Transverse colon (tissue), 4 donors: ENCODE measurements at places on chromosomes 13 and 19.

DNA sequence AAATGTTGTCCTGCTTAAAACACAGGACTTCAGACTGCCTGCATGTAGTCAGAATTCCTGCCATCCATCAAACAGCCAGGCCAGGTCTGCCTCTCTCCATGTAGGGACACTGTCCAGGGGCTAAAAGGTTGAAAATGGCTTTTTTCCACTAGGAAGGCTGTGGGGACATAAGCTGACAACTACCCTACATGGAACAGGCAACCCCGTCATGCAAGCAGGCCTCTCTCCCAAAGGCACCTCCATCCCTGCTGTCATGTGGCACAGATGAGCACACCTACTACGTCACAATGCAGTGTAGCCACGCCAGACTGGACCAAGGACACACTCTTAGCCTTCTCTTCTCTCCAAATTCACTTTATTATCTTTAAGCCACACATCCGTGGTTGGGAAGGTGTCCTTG, 40.8 kb downstream of the LATS2 start:
- no peaks in the 10 kb centered on the region for H3K27me3 ChIP-seq
- H3K4me1 ChIP-seq = peaks cover 44% of the 10 kb centered on the region
- H3K36me3 ChIP-seq = no peaks in the 10 kb centered on the region
- peak overlapping the region; percentile 61 for H3K27ac ChIP-seq
- no peak for DNase-seq
- H3K4me3 ChIP-seq = no peak overlapping the region

DNA sequence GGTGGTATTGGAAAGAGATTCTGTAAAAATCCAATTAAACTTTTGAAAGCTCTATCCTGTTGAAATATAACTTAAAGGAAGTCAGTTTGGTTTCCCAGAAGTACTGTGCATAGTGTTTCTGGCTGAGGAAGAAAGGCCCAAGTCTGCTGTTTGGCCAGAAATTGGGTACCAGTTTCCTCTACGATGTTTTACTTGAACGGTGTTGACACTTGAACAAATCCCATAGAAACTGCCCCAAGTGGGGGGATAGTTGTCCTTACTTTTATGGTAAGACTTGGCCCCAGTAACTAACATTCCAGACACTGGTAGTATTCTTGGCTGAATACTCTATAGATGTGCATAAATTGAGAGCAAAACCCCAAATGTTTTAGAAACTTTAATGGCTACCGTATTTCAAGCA, 14.2 kb downstream of the KLF5 start:
- peaks cover 31% of the 10 kb centered on the region for H3K4me1 ChIP-seq
- H3K36me3 ChIP-seq = peaks cover 11% of the 10 kb centered on the region
- no peak for DNase-seq
- peak overlapping the region; percentile 50 for H3K27ac ChIP-seq

- no peak for DNase-seq
- H3K36me3 ChIP-seq = no peaks in the 10 kb centered on the region
- no peaks in the 10 kb centered on the region for H3K27me3 ChIP-seq
- peak overlapping the region; percentile 85 for H3K27ac ChIP-seq
Observed at GRCh38 chr13:114131583-114132418, 622 bp downstream of the RASA3 start.

- no peak overlapping the region for H3K4me3 ChIP-seq
- no peaks in the 10 kb centered on the region for H3K36me3 ChIP-seq
- H3K27me3 ChIP-seq = no peaks in the 10 kb centered on the region
- no peak for DNase-seq
- no peak overlapping the region for H3K27ac ChIP-seq
Observed at GRCh38 chr13:64697226-64697625, 2532.9 kb downstream of the PCDH9 start.

DNA sequence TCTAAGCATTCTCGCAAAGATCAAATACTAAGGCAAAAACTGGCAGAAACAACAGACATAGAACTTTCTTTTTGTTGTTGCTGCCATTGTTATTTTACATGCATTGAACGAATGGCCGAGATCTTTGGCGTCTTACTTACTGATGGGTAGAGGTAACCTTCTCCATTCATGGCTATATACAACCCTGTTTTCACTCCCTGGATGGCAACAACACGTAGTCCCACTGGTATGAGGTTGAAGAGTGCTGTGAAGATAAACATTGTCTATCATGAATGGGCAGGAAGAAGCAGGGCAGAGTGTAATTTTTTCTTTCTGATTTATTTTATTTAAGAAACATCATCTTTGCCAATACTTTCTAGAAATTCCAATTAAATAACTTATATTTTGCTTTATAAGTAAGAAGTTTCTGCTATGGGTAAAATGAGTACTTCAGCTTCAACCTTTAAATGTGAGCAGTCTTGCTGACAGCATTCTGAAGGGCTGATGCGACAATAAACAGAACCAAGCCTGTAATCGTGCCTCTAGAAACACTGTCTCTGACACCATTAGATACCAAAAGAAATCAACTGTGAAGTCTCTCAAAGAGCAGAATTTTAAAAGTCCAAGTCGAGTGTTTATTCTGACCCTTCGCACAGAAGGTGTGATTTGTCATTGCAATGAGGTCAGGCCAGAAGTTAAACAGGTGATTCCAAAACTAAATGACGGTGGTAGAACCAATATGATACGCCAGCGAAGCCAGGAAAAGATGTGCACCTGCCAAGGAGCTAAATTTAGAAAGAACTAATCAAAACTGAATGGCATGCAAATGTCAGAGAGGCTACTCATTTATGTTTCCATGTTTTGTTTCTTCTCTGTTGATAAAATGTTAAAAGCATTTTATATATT, 416.4 kb downstream of the ITGBL1 start:
- H3K4me1 ChIP-seq = no peaks in the 10 kb centered on the region
- H3K27ac ChIP-seq = no peak overlapping the region
- DNase-seq = no peak
- H3K4me3 ChIP-seq = no peak overlapping the region
- no peaks in the 10 kb centered on the region for H3K36me3 ChIP-seq
- no peaks in the 10 kb centered on the region for H3K27me3 ChIP-seq

- H3K27me3 ChIP-seq = peaks cover 3% of the 10 kb centered on the region
- no peak overlapping the region for H3K4me3 ChIP-seq
- H3K36me3 ChIP-seq = no peaks in the 10 kb centered on the region
- no peak overlapping the region for H3K27ac ChIP-seq
- no peak for DNase-seq
Observed at GRCh38 chr13:43991773-43992201, 112.1 kb downstream of the LACC1 start.

DNA sequence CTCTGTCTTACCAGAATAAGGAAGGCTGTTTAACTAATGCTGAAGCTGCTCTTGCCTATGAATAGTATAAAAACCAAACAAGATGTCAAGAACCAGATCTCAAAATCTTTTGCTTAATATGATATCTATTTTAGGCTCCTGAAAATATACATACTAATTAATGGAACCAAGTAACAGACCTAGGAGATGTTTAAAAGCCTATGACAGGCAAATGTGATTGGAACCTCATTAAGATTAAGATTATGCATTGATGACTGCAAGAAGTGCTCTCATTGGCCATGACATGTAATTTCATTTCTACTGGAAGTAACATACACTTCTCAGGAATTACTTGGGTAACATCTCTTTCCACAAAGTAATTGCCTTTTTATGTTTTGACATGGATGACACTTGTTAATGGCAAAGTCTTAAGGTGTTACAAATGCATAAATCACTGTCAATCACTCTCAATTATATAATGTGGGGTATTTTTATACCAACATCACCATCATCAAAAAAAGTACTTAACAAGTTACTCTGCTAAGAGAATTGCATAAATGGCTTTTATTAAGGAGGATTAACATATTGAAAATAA, 326.9 kb upstream of the MIR17HG start:
- no peaks in the 10 kb centered on the region for H3K27me3 ChIP-seq
- no peak overlapping the region for H3K4me3 ChIP-seq
- no peaks in the 10 kb centered on the region for H3K4me1 ChIP-seq
- no peaks in the 10 kb centered on the region for H3K36me3 ChIP-seq

GRCh38 chr19:10284960-10285278, 1.8 kb upstream of the ICAM4 start:
- DNase-seq = no peak
- H3K36me3 ChIP-seq = no peaks in the 10 kb centered on the region
- peaks cover 34% of the 10 kb centered on the region for H3K27me3 ChIP-seq

GRCh38 chr19:15287496-15287895, 44.8 kb downstream of the BRD4 start:
- no peak overlapping the region for H3K4me3 ChIP-seq
- H3K36me3 ChIP-seq = no peaks in the 10 kb centered on the region
- peaks cover 66% of the 10 kb centered on the region for H3K4me1 ChIP-seq
- H3K27me3 ChIP-seq = no peaks in the 10 kb centered on the region
- no peak for DNase-seq
- peak overlapping the region; percentile 28 for H3K27ac ChIP-seq

DNA sequence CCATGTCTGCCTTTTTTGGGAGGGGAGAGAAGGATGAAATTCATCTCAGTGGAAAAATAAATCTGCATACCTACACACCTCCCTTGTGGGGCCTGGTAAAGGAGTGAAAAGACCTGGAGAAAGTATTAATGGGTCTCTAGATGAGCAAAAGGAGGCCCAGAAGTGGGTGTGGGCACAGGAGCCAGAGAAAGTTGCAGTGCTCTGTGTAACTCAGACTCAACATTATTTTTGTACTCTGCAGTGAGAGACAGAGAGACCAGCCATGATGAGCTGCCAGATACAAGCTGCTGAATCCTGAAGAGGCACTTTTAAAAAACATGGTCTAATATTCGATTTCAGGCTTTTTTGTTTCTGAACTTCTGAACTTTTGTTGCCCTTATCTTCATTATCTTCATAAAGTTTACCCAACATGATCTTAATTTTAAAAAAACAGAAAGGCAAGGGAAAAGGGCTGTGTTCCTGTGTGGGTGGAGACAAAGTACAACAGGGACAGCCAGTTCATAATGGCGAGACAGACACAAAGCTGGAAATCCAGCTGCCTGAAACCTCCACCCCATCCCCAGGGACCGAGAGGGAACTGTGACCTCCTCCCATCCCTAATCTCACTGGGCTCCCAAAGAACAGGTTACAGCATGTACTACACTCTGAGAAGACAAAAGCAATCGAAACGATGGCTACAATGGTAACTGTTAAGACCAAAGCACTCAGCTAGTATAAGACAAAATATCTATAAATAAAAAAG, 77.2 kb downstream of the KLF12 start:
- H3K27me3 ChIP-seq = no peaks in the 10 kb centered on the region
- DNase-seq = no peak
- no peak overlapping the region for H3K27ac ChIP-seq
- H3K4me1 ChIP-seq = peaks cover 3% of the 10 kb centered on the region
- H3K36me3 ChIP-seq = no peaks in the 10 kb centered on the region
- H3K4me3 ChIP-seq = no peak overlapping the region

DNA sequence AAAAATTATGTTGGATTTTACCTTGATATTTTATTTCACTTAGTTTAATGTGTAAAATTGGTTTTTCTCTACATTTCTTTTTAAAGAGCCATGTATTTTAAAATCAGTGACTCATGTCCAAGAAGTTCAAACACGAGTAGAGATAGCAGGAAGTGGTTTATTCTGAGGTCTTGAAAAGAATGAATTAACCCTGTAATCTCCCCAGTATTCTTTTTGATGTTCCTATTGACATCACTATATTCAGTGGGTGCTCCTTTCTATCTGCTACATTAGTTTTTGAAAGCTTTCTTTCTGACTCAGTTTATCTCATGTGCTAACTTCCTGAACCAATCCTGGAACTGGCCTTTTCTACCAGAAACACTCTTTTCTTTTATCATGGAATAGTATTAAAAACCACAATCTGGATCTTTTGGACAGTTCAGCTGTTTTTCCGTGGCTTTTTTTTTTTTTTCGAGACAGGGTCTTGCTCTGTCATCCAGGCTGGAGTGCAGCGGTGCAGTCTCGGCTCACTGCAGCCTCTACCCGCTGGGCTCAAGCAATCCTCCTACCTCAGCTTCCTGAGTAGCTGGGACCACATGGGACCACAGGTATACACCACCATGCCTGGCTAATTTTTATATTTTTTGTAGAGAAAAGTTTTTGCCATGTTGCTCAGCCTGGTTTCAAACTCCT, 114.9 kb downstream of the PCCA start:
- H3K4me1 ChIP-seq = no peaks in the 10 kb centered on the region
- DNase-seq = no peak
- H3K27ac ChIP-seq = no peak overlapping the region
- no peaks in the 10 kb centered on the region for H3K27me3 ChIP-seq
- H3K36me3 ChIP-seq = no peaks in the 10 kb centered on the region

GRCh38 chr19:39865953-39866352, 19.8 kb upstream of the FBL start:
- peaks cover 8% of the 10 kb centered on the region for H3K36me3 ChIP-seq
- no peaks in the 10 kb centered on the region for H3K27me3 ChIP-seq
- H3K27ac ChIP-seq = no peak overlapping the region
- H3K4me1 ChIP-seq = no peaks in the 10 kb centered on the region
- no peak for DNase-seq

DNA sequence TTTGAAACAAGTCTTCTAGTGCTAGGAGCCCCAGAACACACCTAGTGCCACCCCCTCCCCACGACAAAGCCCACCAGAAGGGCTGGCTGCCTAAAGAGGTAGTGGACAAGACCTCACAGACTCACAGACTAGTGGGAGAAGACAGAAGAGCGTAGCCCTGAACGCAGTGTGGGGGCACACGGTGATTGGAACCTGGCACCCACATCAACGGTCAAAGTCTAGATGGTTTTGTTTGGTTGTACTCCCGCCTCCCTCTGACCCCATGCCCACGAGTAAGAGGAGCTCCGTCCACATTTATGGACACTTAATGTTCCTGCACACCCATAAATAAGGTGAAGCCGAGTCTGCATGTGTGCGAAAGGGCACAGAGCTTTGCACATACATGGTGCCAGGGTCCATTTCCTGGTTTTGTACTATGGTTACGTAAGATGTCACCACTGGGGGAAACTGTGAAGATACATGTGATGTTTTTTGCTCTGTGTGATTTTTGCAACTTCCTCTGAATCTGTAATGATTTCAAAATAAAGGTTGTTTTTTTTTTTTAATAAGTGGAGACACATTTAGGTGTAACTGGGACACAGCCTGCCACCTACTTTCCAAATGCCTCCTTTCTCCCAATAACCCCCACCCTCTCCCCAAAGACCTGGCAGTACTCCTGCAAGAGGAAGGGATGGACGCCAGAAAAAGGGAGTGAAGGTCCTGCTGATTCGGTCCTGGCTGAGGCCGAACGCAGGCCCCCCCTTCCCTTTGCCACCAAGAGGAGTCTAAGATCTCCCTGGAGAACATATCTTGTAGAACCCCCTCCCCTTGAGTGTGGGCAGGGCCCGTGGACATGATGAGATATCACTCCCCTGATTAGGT, 72.8 kb downstream of the GNG7 start:
- H3K27ac ChIP-seq = peak overlapping the region; percentile 38
- DNase-seq = no peak
- peaks cover 20% of the 10 kb centered on the region for H3K4me1 ChIP-seq
- H3K36me3 ChIP-seq = no peaks in the 10 kb centered on the region
- no peaks in the 10 kb centered on the region for H3K27me3 ChIP-seq
- no peak overlapping the region for H3K4me3 ChIP-seq

GRCh38 chr13:64675255-64675892, 2554.8 kb downstream of the PCDH9 start:
- no peaks in the 10 kb centered on the region for H3K27me3 ChIP-seq
- H3K27ac ChIP-seq = no peak overlapping the region
- H3K36me3 ChIP-seq = no peaks in the 10 kb centered on the region
- DNase-seq = no peak
- no peaks in the 10 kb centered on the region for H3K4me1 ChIP-seq

GRCh38 chr19:55116232-55116858, 1.1 kb downstream of the PPP1R12C start:
- H3K27ac ChIP-seq = peak overlapping the region; percentile 95
- peak; percentile 69 for DNase-seq
- no peaks in the 10 kb centered on the region for H3K27me3 ChIP-seq
- peaks cover 43% of the 10 kb centered on the region for H3K4me1 ChIP-seq
